ENCODE measurements at places on chromosomes 1 and 21.
A peak's percentile ranks its signal among the peaks of the same experiment; 100 is the strongest.

GRCh38 chr1:54227891-54228310 lies 27.9 kb downstream of the MRPL37 start:
- DNase-seq: no peak

DNA sequence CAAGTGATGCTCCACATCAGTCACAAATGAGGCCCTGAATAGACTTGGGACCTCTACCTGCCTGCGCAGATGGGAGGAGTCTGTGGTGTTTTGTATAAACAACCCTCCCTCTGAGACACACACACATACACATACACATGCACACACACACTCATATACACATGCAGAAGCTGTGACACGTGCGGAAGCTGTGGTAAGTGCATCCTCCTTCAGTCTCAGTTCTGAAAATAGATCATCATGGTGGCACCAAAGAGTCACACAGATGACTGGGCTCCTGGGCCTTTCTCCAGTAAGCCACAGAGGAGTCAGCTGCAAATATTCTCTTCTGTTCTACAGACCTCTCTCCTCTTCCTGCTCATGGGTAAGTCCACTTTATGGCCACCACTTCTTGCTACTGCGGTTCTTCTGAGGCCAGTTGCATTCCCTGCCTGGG lies at the start of gene LY9:
LY9 (plus strand) TSS at position 224 of the 433 bp plus-strand sequence; CDS start at position 238, 14 bp downstream.
- peak; percentile 64 for DNase-seq

GRCh38 chr1:233261206-233261605 lies 34.3 kb downstream of the PCNX2 start:
- no peak for DNase-seq

- DNase-seq: no peak
Observed at GRCh38 chr1:229159668-229160544, 111.0 kb upstream of the RAB4A start.

GRCh38 chr1:21324368-21325141 lies 34.3 kb upstream of the ECE1 start:
- peak; percentile 65 for DNase-seq

DNA sequence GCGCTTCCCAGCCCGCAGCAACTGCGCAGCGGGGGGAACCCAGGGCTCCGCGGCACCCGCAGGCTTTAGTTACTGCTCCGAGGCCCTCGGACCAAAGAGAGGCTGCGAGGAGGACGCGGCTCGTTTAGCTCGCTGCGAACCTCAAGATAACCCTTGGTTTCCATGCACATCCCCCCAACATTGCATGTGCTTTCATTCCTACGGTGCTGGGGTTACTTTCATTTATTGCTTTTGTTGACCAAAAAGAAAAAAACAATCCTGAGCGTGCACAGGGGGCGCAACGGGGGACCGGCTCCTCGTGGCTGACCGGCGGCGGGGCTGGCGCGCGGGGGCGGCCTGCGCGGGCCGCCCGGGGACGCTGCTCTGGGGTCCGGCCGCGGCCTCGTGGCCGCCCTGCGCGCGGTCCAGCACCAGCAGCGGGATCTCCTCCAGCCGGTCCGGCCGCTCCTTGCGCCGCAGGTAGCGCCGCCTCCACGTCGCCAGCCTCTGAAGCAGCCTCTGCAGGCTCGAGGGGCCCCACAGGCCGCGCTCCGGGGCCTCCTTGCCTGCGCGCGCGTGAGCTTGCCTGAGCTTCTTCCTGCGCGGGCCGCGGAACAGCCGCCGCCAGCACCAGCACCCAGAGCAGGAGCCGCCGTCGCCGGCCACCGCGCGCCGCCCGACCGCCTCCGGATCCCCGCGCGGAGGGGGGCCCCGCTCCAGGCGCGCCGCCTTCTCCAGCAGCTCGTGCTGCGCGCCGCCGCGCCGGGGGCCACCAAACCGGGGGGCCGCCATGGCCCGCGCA lies 77.4 kb downstream of the DESI2 start:
- DNase-seq: peak; percentile 18

DNA sequence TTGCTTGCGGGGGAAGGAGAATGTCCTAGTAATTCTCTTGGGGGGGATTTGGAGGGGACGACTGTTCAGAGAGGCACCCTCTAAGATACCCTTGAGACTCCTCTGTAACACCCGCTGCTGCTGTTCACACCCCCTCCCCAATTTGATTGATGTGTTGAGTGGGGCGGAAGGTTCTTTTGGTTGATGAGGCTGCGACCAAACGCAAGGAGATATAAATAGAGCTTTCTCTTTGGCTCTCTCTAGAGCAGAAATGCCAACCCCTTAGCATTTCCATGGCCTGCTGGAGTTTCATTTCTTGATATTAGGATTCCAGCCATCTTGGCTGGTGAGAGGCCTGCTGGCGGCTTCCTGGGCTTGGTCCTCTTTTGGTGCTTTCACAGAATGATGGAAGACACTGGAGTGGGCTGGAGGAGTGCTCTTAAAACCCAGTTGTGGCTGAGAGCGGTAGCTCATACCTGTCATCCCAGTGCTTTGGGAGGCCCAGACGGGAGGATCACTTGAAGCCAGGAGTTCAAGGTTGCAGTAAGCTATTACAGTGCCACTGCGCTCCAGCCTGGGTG lies 2.0 kb downstream of the PIK3CD start:
- peak; percentile 24 for DNase-seq

DNA sequence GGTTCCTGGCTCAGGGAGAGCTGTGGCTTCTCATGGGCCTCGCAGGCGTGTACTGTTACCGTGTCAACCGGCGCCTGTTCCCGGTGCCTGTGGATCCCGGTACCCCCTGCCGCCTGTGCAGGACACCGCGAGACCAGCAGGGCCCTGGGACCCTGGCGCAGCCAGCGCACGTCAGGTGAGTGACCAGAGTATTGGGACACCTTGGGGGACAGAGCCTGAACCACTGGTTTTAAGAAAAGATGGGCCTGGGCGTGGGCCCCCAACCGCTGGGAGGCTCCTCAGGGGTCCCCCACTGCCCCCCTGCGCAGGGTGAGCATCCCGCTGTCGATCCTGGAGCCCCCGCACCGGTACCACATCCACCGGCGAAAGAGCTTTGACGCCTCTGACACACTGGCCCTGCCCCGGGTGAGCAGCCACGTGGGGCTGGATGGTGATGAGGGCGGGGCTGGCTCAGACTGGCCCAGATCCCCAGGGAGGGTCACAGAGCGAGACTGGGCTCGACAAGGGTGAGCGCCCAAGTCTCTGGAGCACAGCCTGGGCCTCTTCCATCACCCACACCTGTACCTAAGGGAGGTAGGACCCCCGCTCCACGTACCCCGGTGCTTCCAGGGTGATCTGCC lies 10.5 kb downstream of the MIIP start:
- DNase-seq: no peak

DNA sequence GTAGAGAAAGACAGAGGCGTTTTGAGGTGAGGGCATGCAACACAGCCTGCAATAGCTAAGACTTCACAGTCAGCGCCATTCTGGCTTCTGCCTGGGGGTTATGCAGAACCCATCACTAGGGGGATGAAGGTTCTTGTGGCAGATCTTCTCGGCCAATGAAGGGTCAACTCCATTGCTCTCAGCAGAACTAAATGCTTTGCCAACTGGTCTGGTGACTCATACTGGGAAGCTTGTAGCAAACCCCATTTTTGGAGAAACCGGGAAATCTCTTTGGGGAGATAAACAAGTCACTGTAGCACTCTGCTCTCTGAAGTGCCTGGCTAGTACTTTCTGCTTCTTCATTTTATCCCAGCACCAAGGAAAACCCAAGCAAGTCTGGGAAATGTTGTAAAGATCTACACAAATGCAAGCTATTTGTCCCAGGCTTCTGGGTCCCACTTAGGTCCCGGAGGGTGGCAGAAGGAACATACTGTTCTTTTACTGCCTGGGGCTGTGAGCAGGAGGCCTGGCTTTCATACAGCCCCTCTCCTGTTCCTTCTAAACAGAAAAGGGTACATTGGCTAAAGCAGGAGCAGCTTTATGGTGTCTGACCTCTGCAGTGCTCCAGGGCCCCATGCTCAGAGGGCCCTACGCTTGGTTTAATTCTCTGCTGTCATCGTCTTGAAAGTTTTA lies 28.8 kb downstream of the SHISA4 start:
- DNase-seq: no peak

DNA sequence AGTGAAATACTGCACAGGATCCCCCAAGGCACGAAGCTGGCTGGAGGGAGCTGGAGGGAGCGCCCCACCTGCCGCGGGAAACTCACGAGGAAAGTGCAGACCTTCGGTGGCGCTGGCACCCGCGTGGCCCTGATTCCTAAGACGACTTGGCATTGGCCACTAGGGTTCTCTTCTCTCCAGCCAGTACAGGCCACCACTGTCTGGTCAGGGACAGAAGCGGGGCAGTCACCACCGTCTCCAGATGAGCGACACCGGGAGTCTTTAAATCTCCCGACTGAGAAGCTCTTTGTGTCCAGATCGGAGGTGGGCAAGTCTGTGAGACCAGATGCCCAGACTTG lies 19.2 kb upstream of the CHIA start:
- no peak for DNase-seq

- DNase-seq: no peak
Observed at GRCh38 chr21:41712201-41712600, 54.7 kb downstream of the RIPK4 start.

DNA sequence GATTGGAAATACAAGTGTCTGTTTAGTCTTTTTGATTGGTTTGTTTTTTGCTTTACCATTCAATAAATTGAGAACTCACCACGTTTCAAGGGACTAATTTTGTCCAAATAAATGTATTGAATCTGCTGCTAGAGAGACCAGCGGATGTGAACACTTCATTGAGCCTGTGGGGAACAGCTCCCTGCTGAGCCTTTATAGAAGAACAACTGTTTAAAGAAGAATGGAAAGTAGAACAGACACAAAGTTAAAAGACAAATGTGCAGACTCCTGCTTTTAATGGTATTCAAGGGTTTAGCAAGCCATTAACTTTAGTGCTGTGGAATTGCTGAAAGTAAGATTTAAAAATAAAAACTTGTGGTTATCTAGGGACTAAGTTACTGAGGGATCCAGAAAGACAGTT lies 817.7 kb upstream of the B3GALT2 start:
- DNase-seq: no peak

DNA sequence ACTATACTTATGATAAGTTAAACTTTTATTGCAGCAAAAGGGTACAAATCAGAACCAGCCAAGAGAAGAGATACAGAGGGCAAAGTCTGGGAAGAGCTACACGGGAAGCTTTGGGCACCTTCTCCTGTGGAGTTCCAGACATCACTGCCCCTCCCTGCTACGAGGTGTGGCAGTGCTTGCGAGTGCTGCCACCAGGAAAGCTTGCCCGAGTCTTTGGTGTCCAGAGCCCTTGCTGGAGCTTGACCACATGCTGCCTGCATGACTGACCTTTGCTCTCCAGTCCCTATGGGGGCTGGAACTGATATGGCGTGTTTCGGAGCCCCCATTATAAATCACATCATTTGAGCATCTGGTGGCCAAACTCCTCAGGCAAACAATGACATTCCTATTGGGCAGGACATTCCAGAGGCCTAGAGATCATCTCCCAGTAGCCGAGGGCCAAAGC lies 23.4 kb downstream of the PLEKHO1 start:
- DNase-seq: no peak

GRCh38 chr1:85201340-85202091 lies 700 bp upstream of the SYDE2 start:
- DNase-seq: peak; percentile 45

DNA sequence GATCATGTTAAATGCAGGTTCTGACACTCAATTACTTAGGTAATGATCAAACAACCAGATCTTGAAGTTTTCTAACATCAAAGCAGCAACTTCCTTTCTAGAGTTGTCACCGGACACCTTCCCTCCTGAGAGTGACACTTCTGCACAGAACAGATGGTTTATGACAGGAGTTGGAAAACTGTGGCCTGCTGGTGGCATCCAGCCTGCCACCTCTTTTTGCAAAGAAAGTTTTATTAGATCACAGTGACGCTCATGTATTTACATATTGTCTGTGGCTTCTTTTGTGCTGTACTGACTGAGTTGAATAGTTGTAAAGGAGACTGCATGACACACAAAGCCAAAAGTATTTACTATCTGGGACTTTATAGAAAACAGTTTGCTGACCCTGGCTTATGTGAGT lies 28.3 kb downstream of the DDR2 start:
- no peak for DNase-seq

DNA sequence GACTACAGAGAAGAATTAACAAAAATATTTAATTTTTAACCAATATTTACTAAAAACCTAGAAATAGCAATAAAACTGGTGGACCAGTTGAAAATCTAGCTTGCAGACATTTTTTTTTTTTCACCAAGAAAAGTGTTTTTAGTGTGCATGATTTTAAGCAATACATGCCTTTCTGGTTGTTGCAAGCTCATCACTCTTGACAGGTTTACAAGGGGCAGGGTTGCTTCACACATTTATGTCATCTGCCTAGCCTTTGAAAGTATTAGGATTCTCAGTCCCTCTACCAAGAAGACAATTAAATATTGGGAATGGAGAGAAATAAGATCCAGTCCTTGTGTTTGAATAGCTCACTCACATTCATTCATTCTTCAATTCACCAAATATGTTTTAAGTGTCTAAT lies 53.8 kb upstream of the LYPLAL1 start:
- no peak for DNase-seq

- no peak for DNase-seq
Observed at GRCh38 chr1:44442791-44443190, 37.7 kb downstream of the RNF220 start.

DNA sequence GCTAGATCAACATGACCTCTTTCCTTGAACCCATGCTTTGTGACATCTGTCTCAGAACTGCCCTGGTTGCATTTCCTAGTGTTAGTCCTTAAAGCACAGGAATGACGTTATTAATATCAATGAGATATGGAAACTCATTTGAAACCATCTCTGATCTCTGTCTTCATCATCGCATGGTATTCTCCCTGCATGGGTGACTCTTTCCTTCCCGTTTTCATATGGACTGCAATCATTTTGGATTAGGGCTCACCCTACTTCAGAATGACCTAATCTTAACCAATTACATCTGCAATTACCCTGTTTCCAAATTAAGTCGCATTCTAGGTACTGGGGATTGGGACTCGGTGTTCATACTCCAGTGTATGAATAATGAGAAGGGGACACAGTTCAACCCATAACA lies 41.7 kb upstream of the DISC1 start:
- DNase-seq: no peak

- DNase-seq: no peak
Observed at GRCh38 chr1:34851431-34852105, 8.0 kb downstream of the SMIM12 start.
